Left renal pelvis (tissue), 4 donors: ENCODE measurements at places on chromosomes 11 and 22. TPM values are rescaled to one million over a fixed set of nuclear protein-coding genes. Genes with fewer than 3 reads are reported as not detected.

DNA sequence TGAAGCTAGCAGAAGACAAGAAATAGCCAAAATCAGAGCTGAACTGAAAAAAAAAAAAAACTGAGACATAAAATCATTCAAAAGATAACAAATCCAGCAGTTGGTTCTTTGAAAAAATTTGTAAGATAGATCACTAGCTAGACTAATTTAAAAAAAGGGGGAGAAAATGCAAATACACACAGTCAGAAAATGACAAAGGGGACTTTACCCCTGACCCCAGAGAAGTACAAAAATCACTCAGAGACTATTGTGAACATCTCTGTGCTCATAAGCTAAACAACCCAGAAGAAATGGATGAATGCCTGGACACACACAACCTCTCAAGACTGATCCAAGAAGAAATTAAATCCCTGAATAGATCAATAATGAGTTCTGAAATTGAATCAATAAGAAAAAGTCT, 914.3 kb upstream of the API5 start:
- no peak for DNase-seq

CSRP3 gene
- polyA plus RNA-seq = not detected

TLCD5 gene
- 16.7 TPM for polyA plus RNA-seq

GRCh38 chr11:3834664-3835461, 5.9 kb downstream of the RHOG start:
- DNase-seq = no peak

RHOD gene
- polyA plus RNA-seq = 8.9 TPM

DNA sequence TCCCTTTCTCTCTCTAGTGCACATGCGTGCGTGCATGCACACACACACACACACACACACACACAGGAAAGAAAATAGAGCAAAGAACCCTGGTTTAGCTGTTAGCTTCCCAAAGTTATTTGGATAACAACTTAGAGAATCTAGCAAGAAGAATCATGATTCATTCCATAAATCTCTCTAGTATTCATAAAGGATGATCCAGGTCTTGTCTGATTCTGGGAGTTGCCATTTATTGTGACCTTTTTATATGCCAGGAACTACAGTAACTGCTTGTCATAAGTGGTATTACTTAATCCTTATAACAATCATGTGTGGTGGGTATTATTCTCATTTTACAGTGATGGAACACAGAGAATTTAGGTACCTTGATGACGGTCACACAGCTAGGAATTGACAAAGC, 141.5 kb upstream of the MTMR2 start:
- DNase-seq = no peak

- no peak for DNase-seq
Observed at GRCh38 chr11:7555052-7555699, 41.4 kb downstream of the PPFIBP2 start.

ROBO4 gene
- polyA plus RNA-seq = 19.3 TPM

OR8D1 gene
- not detected for polyA plus RNA-seq

GRCh38 chr22:38131399-38131798, 20.9 kb upstream of the BAIAP2L2 start:
- no peak for DNase-seq

- no peak for DNase-seq
Observed at GRCh38 chr22:24157822-24158135, 23.5 kb upstream of the SUSD2 start.
